CD4-positive, alpha-beta T cell treated with Interleukin-15 for 4 hours (primary cell): ENCODE measurements at places on chromosomes 16 and 17.

GRCh38 chr16:46728806-46729205 is 19.3 kb downstream of the MYLK3 start:
- DNase-seq, result no peak

GRCh38 chr16:59154295-59154694 is 420.2 kb upstream of the GOT2 start:
- DNase-seq, result no peak

DNA sequence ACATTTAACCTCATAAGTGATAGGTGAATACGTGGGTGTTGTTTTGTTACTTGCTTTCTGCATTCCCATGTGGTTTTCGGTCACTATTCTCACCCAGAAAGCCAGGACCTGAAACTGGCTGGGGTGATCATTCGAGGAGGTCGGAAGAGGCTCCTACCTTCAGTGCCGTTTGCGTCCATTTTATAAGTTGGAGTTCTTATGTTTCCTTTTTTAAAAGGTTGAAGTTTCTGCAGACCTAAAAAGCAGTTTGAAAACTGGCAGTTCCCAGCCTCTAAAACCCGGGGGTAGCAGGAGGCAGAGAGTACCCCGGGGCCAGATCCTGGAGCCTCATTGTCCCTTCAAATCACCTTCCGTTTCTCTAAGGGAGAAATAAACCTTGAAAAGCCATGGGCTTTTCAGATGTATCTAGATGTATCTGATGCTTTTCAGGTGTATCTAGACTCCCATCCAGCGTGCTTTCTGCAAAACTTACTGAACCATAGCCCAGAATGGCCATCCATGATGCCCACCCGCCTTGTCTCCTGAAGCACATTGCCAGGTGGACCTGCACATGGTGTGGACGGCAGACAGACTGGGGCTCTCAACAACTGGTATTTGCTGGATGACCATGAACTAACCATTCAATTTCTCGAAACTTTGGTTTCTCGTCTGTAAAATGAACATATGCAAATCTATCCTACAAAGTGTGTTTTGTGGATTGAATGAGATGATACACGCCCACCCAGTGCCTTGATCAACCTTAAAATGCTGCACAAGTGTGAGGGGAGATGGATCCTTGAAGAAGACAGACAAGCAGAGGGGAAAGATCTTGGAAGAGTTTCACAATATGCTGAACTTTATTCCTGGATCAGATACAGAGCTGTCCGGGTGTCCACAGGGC is 1.3 kb downstream of the NLRC5 start:
- DNase-seq, result no peak

GRCh38 chr16:50862818-50863643 is 121.1 kb downstream of the CYLD start:
- DNase-seq, result no peak

- no peak for DNase-seq
These were observed 4.5 kb downstream of the RMI2 start for GRCh38 chr16:11349599-11350276.

DNA sequence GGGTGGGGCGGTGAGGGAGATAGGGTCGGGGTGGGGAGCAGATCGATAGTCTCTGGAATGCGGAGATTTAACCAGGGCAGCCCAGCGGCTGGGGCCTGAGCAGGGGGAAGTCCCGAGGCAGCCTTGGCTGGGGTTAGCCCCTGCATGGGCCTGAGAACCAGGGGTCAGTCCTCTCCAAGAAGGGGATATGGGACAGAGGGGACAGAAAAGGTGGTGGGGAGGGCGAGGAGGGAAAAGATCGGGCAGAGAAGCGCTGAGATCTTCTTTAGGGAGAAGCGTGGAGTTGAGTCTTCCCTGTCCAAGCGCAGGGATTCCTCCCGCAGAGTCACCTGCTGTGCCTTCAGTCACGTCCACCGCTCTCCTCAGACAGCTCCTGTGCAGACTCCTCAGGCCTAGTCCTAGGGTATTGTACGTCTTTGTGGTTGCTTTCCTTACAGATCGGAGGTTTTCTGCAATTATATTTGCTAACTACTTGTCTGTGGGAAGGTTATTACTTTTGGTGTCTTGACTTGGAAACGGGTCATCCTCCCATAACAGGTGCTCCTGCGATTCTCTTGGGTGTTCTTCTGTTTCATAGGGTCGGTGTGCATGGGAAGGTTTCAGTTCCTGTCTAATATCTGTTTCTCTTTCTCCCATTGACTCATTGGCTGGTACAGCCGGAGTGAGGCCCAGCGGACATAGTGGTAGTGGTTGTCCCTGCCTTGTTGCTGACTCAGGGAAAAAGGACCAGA is 952 bp downstream of the CD300A start:
- no peak for DNase-seq

DNA sequence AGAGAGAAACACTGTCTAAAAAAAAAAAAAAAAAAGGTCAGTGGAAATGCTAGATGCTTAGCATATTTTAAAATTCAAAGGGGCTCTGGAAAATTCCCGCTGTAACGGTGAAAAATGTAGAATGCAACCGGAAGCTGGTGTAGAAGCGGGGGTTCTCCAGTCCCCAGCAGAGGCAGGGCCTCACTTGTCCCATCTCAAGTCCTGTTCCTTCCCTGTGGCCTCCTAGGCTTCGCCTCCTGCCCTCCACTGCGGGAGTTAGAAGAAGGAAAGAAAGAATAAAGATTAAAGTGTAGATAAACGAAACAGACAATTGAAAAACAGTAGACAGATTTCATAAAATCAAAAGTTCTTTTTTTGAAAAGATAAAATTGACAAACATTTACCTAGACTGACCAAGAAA is 14.8 kb upstream of the ZNF287 start:
- DNase-seq, result no peak

DNA sequence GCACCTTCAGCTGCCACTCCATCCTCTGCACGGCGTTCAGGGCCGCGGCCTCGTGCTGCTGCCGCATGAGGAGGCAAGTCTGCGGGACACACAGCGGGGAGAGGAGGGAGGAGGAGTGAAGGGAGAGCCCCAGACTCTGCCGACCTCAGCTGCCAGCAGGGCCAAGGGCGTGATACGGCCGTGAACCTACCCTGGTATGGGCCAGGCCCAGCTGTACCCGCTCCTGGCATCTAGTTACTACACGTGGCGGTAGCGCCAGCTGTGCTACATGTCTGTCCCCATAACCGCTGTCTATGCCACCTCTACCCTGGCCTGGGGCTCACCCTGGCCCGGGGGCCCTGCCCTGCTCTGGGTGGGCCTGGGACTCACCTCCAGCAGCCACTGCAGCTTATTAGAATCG is 51.1 kb downstream of the ZNF778 start:
- DNase-seq, result no peak

DNA sequence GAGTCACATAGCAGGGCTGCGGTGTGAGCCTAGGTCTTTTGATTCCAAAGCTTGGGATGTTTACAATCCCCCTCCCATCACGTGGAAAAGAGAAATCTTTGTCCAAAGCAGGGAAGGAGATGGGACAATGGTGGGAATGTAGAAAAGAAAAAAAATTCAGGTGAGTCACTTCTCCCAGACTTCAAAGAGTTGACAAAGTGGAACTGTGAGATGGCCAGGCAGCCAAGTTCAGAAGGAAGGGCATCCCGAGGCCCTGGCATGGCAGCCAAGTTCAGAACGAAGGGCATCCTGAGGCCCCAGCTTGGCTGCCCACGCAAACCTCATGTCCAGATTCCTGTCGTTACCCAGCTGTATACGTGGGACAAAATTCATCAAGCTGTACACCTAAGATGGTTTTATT is 47.5 kb downstream of the FOXL1 start:
- DNase-seq, result no peak

- DNase-seq, result peak; percentile 29
These were observed 47.5 kb downstream of the STAT3 start for GRCh38 chr17:42340691-42341127.
